Stimulated activated CD4-positive, alpha-beta T cell treated with anti-CD3 and anti-CD28 coated beads, Interleukin-1b, Interleukin-23, amount 100 ng/mL, for 48 hours (primary cell): ENCODE measurements at places on chromosomes 6 and 20.

DNA sequence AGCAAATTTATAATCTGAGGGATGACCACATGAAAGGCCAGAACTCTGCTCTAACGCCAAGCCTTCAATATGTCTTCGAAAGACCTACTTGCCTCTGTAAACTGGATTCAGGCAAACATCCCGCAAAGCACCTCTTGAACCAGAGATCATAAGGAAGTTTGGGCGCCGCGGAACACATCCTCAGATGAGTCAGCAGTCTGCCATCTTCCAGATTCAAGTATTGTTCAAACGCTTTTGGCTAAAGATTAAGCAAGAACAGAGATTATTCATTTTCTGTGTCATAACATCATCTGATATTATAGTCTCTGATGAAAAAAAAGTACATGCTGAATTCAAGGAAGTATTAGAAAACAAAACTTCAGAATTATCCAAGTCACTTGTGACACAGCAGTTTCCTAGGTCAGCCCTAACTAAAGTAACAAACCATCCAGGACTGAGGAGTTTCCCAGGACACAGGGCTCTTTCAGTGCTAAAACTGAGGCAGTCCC is 20.8 kb downstream of the TBC1D7 start:
- no peak for DNase-seq

DNA sequence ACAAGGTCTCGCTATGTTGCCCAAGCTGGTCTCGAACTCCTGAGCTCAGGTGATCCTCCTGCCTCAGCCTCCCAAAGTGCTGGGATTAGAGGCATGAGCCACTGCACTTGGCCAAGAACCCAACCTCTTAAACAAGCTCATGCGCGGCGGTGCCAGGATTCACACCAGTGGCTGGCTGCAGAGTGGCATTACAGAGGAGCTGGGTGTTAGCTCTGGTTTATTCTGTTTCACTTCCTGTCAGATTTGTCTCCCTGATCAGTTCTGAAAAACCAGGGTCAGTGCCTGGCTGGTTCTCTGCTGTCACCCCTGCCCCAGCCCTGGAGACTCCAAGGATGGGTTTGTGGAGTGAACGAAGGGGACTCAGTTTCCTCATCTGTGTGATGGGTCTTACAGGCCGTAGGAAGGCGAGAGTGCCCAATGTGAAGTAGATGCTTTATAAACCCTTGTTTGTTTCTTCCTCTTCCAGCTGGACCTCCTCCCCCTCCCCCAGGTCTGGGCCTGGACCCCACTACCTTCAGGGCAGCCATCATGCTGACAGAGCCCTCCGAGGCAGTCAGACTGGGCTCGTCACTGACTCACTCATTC is 63.4 kb downstream of the UBE2V1 start:
- no peak for DNase-seq

GRCh38 chr6:113734982-113735381 is 122.2 kb upstream of the MARCKS start:
- peak; percentile 5 for DNase-seq

- no peak for DNase-seq
Observed at GRCh38 chr6:29850011-29850553, 22.5 kb downstream of the HLA-G start.

DNA sequence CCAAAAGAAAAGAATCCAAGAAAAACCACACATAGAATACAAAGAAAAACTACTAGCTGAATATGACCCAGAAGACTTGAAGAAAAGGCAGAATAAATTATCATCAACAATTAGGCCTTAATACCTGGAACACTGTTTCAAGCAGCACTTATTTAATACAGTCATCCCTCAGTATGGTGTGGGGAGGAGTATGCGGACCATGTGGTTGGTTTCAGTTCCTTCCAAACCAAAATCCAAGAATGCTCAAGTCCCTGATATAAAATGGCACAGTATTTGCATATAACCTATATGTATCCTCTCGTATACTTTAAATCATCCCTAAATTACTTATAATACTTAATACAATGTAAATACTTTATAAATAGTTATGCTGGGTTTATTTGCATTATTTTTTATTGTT is 16.1 kb downstream of the CDK19 start:
- DNase-seq = no peak

DNA sequence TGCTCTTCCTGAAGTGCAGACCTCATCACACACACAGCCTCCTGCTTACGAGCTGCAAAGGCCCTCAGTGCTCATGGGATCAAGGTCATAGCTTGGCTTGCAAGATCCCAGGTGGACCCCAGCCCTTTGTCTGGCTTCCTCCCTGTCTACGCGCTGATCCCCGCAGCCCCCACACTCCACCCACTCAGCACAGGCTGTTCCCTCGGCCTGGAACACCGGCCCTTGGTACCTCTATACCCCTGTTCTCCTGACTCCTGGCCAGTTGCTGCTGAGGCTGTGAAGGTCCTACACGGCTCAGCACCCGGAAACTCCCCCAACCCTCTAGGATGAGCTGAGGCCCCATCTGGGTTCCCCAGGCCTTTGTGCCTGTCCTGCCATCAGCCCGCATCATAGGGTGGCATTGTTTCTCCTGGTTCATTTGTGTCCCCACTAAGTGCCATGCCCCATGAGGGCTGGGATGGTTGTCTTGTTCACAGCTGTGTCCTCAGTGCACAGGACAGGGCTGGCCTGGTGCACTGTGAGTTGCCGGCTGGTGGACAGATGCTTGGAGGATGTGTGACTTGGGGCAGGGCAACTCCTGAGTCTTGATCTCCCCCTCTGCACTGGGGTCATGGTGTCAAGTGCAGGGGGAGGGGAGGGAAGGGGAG is 57.0 kb downstream of the ADNP start:
- no peak for DNase-seq

DNA sequence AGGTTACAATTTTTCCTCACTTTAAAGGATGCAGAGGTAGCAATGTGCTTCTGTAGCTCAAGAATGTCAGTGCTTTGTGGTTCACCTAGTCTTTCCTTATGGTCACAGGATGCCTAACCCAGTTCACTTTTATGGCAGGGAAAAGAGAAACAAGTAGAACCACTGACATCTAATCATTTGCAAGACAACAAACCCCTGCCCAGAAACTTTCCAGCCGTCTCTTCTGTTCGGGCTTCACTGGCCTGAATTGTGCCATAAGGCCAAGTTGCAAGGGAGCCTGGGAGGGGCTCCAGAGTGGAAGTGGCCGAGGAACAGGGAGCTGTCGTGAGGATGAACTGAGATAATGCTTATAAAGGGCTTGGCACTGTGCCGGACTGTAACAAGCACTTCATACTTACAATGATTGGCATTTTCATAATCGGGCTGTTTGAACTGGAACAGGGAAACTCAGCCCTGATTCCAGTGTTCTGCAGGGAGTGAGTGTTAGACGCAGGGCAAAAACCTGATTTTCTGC is 212.6 kb downstream of the BCAS1 start:
- no peak for DNase-seq

- no peak for DNase-seq
Observed at GRCh38 chr20:50284811-50285375, 94.3 kb downstream of the CEBPB start.

GRCh38 chr6:40844246-40844645 is 194.8 kb downstream of the UNC5CL start:
- no peak for DNase-seq
